SJCRH30 (cell line): ENCODE measurements at places on chromosomes 5 and 9.

- no peaks in the 10 kb centered on the region; the same call in 1 of the 2 replicates for H3K27me3 ChIP-seq
- no peaks in the 10 kb centered on the region for H3K36me3 ChIP-seq
- no peak for DNase-seq
- no peak overlapping the region for H3K4me3 ChIP-seq
- H3K4me1 ChIP-seq = no peaks in the 10 kb centered on the region
- H3K27ac ChIP-seq = no peak overlapping the region
Measured at GRCh38 chr5:140365282-140365681, 5.3 kb downstream of the SLC4A9 start.

DNA sequence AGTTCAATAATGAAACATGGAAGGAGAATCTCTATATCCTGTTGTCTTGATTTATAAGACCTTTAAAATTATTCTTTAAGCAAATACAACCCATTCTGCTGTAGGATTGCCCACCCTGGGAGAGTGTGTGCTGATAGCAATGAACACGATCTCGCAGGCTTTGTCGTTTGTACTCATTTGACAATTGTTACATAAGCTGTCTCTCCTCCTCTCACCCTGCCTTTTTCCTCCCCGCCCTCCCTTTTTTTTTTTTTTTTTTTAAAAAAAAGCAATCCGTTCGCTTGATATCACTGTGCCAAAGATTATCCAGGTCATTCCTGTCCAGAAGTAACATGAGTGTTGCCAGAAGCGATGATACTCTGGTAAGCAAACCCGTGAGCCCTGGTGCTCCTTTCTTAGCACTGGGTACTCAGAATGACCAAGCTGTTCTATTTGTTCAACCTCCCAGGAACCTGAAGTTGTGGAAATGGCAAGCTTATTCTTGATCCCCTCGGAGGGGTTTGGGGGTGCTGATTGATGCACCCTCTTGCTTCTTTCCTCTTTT lies 82.7 kb upstream of the CTSL start:
- no peak for DNase-seq
- H3K27me3 ChIP-seq = no peaks in the 10 kb centered on the region
- peaks cover 33% of the 10 kb centered on the region for H3K36me3 ChIP-seq

GRCh38 chr5:19564036-19564435 lies 424.0 kb downstream of the CDH18 start:
- no peak overlapping the region for H3K4me3 ChIP-seq
- no peak overlapping the region for H3K27ac ChIP-seq
- DNase-seq = no peak
- no peaks in the 10 kb centered on the region for H3K27me3 ChIP-seq

DNA sequence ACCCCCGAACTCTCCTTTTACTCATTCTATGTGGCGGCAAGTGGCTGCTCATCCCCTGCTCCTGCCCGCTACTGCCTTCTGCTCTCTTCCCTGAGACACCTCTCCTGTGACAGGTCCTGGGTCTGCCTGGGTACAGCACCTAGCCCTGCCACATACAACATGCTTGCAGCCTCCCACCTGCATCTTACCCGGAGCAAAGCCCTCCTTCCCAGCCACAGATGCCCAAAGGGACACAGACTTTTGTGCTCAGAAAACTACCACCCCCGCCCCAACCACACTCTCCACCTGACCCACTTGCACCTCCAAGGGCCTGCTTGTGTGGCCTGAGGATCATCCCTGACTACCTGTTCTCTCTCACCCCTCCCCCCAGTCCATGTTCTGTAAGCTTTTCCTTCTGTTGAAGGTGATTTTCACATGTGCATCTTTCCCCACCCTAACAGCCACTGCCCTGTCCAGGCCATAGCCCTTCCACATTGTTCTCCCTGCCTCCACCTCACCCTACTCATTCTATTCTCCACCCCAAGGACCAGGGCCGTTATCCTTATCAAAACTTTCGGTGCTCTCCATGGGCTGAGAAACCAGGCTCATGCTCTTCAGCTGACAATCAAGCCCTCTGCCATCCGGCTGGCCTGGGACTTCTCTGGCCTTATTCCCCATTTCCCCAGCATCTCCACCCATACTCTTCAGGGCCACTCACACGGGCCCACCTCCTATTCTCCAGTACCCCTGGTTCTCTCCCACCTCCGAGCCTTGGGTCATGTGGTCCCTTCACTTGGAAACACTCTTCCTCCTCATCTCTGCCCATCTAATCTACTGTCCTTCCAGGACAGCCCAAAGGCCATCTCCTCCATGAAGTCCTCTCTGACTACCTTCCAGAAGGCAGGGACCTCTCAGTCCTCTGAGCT lies 46.4 kb upstream of the ALDH1B1 start:
- no peak overlapping the region for H3K27ac ChIP-seq
- no peaks in the 10 kb centered on the region for H3K36me3 ChIP-seq
- no peaks in the 10 kb centered on the region for H3K4me1 ChIP-seq
- H3K27me3 ChIP-seq = no peaks in the 10 kb centered on the region
- DNase-seq = no peak
